ENCODE measurements at places on chromosomes 2 and 18.
A peak's percentile ranks its signal among the peaks of the same experiment; 100 is the strongest.

DNA sequence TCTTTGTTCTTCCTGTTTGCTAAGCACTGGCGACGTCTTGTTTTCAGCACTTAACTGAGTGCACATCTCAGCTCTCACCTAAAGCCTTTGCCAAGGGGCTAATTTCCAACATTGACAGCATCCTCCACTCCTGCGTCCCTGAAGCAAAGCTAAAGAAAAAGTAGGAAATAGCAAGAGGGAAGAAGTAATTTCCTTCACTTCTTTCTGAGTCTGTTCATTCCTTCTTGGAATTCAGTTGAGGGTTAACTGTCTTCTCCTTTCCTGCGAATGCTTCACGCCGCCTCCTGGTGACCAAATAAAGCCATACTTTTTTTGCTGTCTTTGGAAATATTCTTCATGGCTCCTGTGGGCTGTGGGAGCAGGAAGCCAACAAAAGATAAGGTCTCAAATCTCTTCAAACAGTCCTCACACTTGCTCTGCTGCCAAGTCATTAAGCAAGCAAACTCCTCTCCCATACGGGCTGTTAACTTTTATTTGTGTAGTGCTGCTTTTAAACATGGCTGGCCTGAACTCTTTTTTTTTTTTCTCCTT lies 100.9 kb downstream of the DPP10 start:
- no peak overlapping the region for H3K27ac ChIP-seq
- no peak for DNase-seq

DNA sequence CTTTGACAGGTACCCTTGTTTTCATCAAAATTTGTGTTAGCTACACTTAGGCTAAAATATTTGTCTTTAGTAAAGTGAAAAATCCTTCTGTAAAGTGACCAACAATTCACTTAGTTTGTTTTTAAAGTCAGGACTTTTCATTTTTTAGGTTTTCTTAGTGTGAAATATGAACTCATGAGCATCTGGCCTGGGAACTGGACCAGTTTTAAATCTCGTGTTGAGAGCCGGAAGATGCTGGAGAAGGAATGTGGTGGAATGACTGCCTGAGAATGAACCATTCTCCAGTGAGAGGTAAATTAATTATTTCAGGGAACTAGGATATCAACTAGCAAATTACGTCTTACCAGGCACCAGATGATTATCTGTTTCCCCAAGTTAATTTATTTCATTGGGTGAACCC lies 305.7 kb downstream of the AGPS start:
- H3K36me3 ChIP-seq: no peaks in the 10 kb centered on the region
- no peaks in the 10 kb centered on the region for H3K27me3 ChIP-seq

- H3K4me1 ChIP-seq: no peaks in the 10 kb centered on the region
- DNase-seq: no peak
- H3K4me3 ChIP-seq: no peak overlapping the region
- H3K27ac ChIP-seq: no peak overlapping the region
- no peaks in the 10 kb centered on the region for H3K36me3 ChIP-seq
Measured at GRCh38 chr2:146221826-146222225, 1623.0 kb upstream of the ACVR2A start.

DNA sequence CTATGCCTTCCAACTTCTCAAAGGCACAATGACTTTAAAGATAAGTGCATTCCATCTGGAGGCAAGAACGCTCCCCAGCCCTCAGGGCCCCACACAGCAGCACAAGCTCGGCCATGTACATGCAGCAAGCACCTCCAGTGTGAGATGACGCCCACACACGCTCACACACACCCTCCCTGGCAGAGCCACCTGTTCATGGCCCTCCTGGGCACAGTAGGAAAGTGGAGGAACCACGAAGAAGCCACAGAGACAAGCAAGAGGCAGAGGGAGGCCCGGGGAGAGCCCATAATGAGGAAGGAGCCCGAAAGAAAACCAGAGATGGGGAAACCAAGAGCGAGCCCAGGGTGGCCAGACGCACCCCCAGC lies 21.7 kb downstream of the BIN1 start:
- no peak for DNase-seq
- H3K36me3 ChIP-seq: no peaks in the 10 kb centered on the region
- no peaks in the 10 kb centered on the region for H3K27me3 ChIP-seq
- H3K27ac ChIP-seq: peak overlapping the region; percentile 29
- peaks cover 46% of the 10 kb centered on the region for H3K4me1 ChIP-seq

DNA sequence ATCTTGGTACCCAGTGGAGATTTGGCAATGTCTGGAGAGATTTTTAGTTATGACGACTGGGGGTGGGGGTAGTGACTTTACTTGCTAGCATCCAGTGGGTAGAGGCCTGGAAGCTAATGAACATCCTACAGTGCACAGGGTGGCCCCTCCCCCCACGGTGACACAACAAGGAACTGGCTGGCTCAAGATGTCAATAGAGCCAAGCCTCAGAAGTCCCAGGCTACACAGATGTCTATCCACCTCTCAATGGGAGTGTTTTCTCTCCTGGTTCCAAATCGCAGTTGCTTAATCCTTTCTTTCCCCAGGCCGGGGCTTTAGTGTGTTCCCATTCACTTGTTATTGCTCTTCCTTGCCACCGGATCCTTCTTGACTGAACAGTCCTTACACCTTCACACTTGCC lies 9.3 kb upstream of the CCBE1 start:
- H3K27me3 ChIP-seq: no peaks in the 10 kb centered on the region
- no peak for DNase-seq
- H3K4me3 ChIP-seq: no peak overlapping the region
- H3K4me1 ChIP-seq: no peaks in the 10 kb centered on the region
- no peaks in the 10 kb centered on the region for H3K36me3 ChIP-seq
- H3K27ac ChIP-seq: no peak overlapping the region

DNA sequence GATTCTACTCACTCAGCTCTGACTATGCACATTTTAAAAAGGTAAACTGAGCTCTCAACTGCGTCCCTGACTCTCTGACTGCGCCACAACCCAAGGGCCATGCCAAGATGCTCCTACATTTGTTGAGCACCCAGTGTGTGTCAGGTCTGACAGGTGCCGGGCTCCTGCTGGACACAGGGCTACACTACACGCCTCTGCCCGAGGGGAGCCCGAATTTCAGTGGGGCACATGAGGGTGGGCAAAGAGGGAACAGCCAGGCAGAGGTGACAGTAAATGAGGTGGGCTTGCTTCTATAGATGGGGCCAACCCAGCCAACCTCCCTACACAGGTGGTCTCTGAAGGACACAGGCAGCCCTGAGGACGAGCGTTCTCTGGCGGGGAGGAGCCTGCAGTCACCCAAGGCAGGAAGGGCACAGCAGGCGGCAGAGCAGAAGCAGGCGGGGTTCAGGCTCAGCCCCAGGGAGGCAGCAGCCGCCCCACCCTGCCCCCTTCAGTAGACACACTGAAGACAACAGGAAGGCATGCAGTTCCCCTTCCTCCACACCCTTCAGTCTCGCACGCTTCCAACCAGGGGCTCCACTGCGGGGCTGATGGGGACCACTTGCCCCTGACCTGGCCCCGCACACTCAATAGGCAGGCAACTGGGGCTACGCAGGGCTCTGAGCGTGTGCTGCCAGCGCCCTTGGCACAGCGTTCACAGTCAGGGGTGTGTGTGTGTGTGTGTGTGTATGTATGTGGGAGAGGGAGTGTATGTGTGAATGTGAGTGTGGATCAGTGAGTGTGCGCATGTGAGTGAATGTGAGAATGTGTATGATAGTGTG lies 98.4 kb downstream of the UXS1 start:
- H3K36me3 ChIP-seq: peaks cover 18% of the 10 kb centered on the region
- peak overlapping the region; percentile 90 for H3K27ac ChIP-seq
- no peaks in the 10 kb centered on the region for H3K27me3 ChIP-seq
- H3K4me1 ChIP-seq: peaks cover 52% of the 10 kb centered on the region

- no peak overlapping the region for H3K4me3 ChIP-seq
- H3K27ac ChIP-seq: no peak overlapping the region
- no peaks in the 10 kb centered on the region for H3K36me3 ChIP-seq
- DNase-seq: no peak
- no peaks in the 10 kb centered on the region for H3K4me1 ChIP-seq
Measured at GRCh38 chr2:213862407-213863076, 548.3 kb upstream of the VWC2L start.

- H3K4me1 ChIP-seq: no peaks in the 10 kb centered on the region
- H3K27me3 ChIP-seq: no peaks in the 10 kb centered on the region
- no peak for DNase-seq
- H3K4me3 ChIP-seq: no peak overlapping the region
- H3K36me3 ChIP-seq: no peaks in the 10 kb centered on the region
- no peak overlapping the region for H3K27ac ChIP-seq
Measured at GRCh38 chr18:44887227-44887631, 206.5 kb downstream of the SETBP1 start.

DNA sequence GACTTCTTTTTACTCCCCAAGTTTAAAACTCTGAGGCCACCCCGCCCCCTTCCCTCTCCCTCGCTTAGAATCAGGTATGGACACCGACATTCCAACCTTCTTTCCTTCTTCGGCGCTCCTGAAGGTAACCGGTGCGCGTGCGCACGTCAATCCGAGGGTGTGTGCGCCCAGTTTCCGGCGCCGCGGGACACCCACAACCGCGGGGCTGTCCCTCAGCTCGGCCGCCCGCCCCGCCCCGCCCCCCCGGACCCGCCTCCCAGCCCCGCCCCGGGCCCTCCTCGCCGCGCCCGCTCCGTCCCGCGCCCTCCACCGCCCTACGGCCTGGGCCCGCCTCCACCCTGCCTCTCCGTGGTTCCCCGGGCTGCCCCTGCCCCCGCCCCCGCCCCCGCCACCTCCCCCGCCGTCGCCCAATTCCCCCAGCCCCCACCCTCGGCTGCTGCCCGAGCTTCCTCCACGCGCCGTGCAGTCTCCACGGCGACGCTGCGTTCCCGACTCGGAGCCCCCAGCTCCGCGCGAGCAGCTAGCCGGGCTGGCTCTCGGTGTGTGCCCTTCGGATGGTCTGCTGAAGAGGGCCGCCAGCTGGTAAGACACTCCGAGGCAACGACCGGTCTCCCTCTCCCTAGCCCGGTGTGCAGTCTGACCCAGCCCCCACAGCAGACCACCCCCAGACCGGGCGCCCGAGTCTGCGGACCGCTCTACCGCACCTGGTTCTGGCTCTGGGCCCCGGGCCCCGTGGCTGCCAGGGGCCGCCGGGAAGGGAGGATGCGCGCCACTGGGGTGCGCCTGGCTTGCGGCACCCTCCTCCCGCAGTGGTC lies 635 bp downstream of the ERICH2 start:
- DNase-seq: peak; percentile 51
- peaks cover 13% of the 10 kb centered on the region for H3K4me1 ChIP-seq
- H3K27ac ChIP-seq: no peak overlapping the region

DNA sequence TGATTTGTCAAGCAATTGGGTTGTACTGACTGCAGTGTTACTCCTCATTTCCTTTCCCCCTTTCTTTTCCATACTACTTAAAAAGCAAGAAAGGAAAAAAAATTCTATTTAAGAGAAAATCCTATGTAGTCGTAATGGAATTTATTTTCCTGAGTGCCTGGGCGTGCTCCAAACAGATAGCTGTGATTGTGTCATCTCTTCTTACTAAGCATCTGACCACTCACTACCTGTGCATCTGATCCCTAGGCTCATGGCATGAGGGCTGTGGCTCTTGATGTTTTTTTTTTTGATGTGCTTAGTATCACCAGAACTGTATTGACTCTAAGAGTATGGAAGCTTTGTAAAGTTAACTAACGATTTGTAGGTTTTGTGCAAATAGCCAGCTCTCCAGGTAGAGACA lies 19.0 kb downstream of the CRIM1 start:
- DNase-seq: no peak
- no peak overlapping the region for H3K27ac ChIP-seq
- no peaks in the 10 kb centered on the region for H3K27me3 ChIP-seq
- H3K4me1 ChIP-seq: no peaks in the 10 kb centered on the region

DNA sequence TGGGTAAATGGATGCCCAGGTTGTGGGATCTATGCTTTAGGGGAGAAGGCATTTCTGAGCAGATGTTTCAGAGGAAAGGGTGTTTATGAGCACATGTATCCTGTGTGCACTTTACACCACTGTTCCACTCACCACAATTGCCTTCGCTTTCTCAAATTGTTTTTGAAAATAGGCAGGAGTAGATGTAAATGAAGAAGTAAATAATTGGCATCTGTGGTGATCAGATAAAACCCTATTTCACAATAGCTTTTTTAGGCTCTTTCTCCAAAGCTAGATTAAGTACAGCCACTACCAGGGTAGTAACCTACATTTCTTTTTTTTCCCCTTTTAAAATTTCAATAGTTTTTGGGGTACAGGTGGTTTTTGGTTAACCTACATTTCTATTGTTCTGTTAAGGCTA lies 40.6 kb downstream of the TMEM178A start:
- H3K27ac ChIP-seq: no peak overlapping the region
- H3K4me3 ChIP-seq: no peak overlapping the region
- no peak for DNase-seq
- no peaks in the 10 kb centered on the region for H3K36me3 ChIP-seq
- no peaks in the 10 kb centered on the region for H3K4me1 ChIP-seq
- no peaks in the 10 kb centered on the region for H3K27me3 ChIP-seq

DNA sequence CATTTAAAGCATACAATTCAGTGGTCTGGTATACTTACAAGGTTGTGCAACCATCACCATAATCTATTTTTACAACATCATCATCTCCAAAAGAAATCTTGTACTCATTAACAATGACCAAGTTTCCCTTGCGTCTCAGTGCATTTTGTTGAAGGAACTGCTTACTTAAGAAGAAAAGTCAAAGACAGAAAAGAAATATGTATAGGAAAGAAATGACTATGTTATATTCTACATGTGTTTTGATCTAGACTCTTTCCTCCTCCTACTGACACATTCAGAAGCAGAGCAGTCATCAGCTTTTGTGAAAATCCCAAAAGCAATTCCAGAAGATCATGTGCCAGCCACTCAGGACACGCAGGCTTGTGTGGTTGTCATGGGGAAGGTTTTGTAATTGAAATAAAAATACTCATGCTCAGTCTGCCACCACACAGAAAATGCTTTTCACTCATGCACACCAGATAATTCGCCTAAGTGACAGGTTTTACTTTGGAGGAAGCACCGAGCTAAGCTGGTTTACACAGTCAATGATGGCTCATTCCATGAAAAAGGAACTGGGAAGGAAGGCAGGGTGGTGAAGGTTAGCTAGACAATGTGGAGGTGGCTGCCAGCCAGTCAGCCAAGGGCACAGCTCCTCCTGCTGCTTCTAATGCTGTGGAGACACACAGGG lies 158.5 kb upstream of the REV1 start:
- H3K4me3 ChIP-seq: no peak overlapping the region
- H3K27ac ChIP-seq: no peak overlapping the region
- no peak for DNase-seq
- no peaks in the 10 kb centered on the region for H3K4me1 ChIP-seq
- H3K27me3 ChIP-seq: no peaks in the 10 kb centered on the region

- no peak for DNase-seq
- no peaks in the 10 kb centered on the region for H3K36me3 ChIP-seq
- no peaks in the 10 kb centered on the region for H3K27me3 ChIP-seq
- H3K4me3 ChIP-seq: no peak overlapping the region
- H3K27ac ChIP-seq: no peak overlapping the region
Measured at GRCh38 chr18:32177530-32177929, 12.3 kb upstream of the MEP1B start.

DNA sequence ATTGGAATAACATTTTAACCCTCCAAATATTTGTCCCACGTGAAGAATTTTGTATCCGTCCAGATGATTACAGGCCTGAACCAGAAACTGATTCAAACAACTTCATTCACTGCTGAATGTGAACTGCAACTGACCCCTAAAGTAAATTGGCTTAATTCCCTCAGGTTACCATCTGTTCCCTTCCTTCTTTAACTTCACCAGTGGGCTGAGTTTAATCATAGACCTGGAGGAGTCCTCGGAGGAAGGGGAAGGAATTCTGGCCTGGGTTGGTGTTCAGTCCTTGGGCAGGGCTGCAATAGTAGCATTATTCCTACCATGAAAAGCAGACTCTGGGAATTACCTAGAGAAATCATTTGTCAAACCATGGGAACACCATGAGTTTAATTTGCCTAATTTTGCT lies 207.4 kb downstream of the TMEM247 start:
- no peaks in the 10 kb centered on the region for H3K4me1 ChIP-seq
- no peak overlapping the region for H3K4me3 ChIP-seq
- H3K27me3 ChIP-seq: no peaks in the 10 kb centered on the region
- no peaks in the 10 kb centered on the region for H3K36me3 ChIP-seq

All from effector memory CD4-positive, alpha-beta T cell (primary cell).